ENCODE measurements at places on chromosomes 4 and X.

DNA sequence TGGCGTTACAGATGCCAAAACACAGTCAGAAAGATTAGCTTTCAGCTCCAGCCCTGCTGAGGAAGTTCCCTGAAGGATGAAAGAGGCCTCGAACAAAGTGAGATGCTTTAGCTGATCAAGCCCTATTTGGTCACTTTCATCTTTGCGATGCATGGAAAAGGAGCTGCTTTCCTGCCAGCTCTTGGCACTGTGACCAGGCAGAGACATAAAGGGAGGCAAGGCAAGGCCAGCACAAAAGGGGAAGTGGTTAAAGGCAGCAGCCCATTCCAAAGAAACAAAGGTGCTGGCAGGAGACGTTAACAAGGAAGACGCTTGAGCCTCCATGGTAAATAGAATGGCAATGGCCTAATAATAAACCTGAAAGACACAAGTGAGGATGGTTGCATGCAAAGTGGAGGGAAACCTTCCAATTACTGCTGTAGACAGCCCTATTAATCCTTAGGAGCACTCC is 617.1 kb upstream of the INTU start:
- DNase-seq = no peak

DNA sequence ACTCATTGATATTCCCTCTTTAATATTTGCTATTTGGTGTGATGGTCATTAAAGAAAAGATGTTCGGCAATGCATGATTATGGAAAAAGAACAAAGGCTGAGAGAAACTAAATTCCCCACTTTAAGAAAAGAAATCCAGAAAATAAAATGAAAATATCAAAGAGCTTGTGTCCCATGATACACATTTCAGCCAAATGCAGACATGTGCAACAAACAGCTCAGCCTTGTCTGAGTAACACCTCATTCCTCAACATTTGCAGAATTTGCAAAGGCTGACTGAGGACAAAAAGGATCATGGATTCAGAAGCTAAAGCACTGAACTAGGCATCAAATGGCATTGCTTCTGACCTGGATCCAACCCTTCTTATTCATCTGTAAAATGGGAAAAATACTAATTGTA is 281.0 kb downstream of the RAB28 start:
- DNase-seq = no peak

- peak; percentile 74 for DNase-seq
These were observed 74.7 kb upstream of the IL13RA1 start for GRCh38 chrX:118652717-118653116.

GRCh38 chrX:73577361-73577760 is 14.4 kb downstream of the CHIC1 start:
- peak; percentile 75 for DNase-seq

DNA sequence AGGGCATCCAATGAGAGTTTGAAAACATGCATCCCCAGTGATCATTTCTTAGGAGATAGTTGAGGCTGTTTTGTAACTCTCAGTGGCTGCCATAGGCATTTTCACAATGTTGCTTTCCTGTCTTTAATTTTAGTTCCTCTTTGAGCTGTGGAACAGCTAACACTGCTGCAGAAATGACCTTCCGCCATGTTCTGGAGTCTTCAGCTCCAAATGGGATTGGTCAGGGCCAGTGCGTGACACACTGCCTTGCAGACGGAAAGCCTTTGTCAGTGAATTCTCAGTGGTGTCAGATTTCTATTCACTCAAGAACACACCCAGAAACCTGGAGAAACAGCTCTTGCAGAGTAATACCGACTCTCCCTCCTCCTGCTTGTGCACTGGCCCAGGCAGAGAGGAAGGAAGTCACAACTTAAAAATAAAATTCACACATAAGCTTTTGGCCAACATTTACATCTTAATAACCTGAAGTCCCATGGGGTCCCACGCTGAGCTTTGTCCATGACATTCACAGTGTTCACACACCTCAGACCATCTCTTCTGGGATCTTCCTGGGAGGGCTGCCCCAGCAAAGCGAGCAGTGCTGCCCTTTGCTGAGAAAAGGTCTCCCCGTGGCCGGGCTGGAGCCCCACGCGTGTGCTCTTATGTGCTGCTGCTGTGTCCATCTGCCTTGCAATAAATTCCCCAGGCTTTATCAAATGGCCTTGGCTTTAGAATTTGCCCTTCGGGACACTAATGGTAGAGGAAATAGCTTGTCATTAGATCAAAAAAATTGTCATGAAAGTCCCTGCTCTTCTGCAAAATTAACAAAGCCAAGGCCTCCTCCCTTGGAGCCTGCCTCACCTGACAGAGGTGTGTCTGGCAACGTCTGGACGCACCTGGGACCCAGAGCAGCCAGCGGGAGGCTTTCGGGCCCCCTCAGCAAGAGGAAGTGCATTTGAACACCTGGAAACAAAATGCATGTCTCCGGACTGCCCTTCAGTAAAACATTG is 126.8 kb downstream of the IRF2 start:
- DNase-seq = no peak

DNA sequence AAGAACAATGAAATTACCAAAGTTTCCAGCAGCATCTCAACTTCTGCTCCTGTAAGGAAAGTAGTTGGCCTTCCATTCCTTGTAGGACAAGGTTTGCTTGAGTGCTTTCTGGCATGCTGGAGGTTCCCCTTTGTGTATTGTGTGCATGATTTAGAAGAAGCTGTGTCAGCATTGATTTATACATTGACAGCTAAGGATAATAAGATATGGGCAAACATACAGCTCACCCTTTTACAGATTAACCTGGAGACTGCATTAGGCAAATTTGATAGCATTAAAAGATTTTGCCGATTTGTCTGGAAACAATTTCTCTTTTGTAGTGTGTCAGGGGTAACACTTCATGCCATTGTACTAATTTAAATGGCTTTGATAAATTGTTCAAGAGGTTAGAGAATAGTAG is 221.8 kb upstream of the PACRGL start:
- DNase-seq = no peak

DNA sequence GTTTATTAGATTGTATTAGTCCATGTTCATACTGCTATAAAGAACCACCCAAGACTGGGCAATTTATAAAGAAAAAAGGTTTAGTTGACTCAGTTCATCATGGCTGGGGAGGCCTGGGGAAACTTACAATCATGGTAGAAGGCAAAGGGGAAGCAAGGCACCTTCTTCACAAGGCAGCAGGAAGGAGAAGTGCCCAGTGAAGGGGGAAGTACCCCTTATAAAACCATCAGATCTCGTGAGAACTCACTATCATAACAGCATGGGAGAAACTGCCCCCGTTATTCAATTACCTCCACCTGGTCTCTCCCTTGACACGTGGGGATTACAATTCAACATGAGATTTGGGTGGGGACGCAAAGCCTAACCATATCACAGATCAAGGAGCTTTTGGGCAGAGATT is 8.1 kb upstream of the HSD17B13 start:
- DNase-seq = no peak

DNA sequence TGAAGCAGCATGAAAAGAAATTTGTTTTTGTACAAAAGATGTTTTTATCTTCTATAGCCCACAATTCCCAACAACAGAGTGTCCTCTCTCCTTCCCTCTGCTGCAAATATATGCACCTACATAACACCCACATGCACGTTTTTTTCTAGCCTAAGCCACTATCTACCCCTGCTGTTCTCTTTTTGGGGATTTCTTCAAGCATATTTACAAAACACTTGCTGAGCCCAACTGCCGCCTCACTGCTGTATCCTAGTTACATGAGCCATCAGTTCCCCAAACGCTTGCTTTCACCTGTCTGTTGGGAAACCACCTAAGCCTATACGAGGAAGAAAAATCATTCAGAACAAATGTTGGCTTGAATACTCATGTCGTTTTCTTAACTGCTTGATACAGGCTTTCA is 127.2 kb downstream of the CHRNA9 start:
- no peak for DNase-seq

DNA sequence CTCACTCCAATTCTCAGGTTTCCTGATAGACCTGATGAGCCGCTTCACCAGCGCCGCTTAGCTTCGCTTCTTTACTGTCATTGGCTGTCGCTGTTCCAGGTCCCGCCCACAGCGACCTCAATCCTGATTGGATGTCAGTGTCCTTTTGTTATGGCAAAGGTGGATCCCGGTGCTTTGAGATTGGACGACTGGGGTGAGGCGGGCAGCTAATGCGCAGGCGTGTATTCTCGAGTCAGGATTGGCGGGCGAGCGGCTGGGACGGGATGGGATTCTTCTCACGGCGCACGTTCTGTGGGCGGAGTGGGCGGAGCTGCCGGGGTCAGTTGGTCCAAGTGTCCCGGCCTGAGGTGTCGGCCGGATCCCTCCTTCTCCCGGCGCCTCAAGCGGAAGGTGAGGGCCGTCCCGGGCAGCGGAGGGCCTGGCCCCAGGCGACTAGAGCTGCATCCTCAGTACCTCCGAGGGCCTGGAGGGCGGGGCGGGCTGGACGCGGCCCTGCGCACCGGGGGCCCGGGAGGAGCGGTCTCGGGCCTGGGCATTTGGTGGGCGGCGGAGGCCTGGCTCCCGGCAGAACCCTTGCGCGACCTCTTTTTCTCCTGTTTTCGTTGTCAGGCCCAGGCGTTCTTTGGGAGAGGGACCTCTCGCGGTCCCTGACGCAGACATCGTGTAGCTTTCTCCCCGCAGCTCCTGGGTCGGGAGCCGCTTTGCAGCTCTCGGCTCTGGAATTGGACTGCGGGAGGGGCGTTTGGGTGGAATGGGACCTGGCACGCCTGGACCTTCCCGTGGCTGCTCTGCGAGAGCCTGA is at the start of gene SCOC:
Gene SCOC, plus strand, starts transcription at position 319 of the 802 bp plus-strand sequence. CDS start 5,525 bp downstream, outside the sequence.
- peak; percentile 99 for DNase-seq

- DNase-seq = no peak
These were observed 128.9 kb upstream of the TRPC5 start for GRCh38 chrX:112211459-112211858.

DNA sequence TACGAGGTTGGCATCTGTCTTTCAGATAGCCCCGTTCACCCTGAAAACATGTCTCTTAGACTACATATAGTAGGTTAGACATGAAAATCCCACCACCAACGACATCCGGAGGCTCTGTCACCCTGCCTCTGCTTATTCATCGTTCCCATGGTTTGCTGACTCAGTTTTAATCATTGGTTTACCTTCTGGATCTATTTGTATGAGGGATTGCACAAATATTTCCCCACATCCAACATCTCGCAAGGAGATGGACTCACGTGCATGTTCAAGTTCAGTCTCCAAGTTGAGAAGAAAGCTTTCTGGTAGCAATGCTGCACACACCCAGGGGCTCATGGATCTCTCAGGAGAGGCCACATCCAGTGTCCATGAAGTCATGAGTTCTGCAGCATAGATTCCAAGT is 10.8 kb downstream of the CETN2 start:
- DNase-seq = peak; percentile 3

DNA sequence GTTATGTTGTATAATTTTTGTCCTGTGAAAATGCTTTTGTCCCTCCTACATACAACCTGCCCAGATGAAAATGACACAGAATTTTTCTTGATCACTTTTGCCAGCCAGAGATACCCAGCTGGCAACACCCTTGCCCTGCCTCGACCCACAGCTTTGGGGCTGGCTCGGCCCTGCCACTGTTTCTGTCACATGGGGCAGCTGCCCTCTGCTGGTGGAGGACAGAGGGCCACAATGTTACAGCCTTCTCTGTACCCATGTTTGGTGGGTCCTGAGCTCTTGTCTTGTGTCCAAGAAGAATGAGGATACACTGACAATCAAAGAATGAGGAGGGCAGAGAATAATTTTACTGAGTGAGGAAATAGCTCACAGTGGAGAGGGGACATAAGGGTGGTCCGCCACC is 31.1 kb downstream of the BMP15 start:
- DNase-seq = no peak

DNA sequence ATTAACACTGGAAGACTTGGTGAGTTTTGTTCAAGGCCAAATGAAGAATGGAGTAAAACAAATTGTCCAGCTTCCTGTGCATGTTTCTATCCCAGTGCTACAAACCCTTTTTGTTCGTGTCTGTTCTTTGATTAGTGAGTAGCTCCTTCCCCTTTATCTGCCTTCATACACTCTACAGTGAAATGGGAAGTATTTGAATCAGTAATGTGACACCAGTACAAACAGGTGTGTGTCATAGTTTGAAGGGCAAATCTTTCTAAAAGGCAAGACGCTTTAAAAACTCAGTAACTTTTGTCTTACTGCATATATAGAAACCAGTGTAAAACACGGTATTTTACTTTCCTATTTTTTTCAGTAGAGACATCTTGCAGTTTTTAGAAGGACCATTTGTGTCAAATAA is 5.9 kb downstream of the ARHGEF38 start:
- DNase-seq = no peak

GRCh38 chr4:15381806-15382338 is 46.0 kb upstream of the C1QTNF7 start:
- DNase-seq = no peak

- DNase-seq = no peak
These were observed 245.5 kb upstream of the CXXC4 start for GRCh38 chr4:104740161-104740560.

- no peak for DNase-seq
These were observed 25.0 kb downstream of the CCNQ start for GRCh38 chrX:153573984-153574383.

- no peak for DNase-seq
These were observed 129.1 kb downstream of the COL4A6 start for GRCh38 chrX:108309144-108309543.

- DNase-seq = no peak
These were observed 11.6 kb downstream of the UNC5C start for GRCh38 chr4:95537191-95537590.

- DNase-seq = peak; percentile 7
These were observed 146.9 kb upstream of the FGF13 start for GRCh38 chrX:138858438-138858837.

- DNase-seq = no peak
These were observed 65.7 kb downstream of the BEX3 start for GRCh38 chrX:103441878-103442535.

DNA sequence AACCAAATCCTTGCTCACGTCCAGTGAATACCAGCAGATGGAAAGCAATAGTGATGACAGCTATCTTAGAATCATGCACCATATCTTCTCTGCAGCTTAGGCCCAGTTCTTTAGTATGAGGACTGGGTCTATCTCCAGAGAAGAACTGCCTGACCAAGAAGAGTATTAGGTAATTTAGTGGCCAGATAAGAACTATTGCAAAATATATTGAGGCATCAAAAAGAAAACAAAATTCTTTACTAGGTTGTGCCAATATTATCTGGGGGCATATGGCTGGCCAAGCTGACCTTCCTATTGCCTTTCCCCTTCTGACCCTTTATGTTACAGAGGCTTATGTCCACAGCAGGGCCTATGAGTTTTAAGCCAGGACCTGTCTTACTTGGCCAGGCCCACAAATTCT is 91.2 kb downstream of the RLIM start:
- DNase-seq = no peak

DNA sequence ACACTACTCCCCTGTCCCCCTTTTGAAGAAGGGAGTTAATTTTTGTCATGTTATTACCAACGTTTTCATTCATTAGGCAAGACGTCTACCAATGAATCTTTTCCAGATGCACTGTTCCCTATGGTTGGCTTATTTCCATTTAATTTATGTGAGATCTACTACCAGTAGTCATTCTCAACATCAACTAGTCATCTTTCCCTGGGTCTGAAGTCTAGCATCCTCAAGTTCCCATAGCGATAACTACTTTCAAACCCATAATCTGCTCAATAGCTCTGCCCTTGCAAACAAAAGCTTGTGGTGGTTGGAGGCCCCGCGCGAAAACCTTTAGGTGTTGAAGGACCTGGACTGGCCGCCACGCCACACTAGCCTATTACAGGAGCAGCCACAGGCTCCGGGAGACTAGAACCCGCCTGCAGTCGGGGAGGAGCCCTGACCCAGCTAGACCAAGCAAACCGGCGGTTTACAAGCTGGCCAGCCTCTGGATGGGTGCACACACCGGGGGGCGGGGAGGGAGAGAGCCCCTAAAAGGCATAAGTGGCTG is 746 bp downstream of the PPAT start:
- peak; percentile 45 for DNase-seq

GRCh38 chrX:19846995-19847790 is 40.2 kb downstream of the SH3KBP1 start:
- DNase-seq = peak; percentile 65
